Cerebellar nuclear complex (tissue), 1 donor: ENCODE measurements at places on chromosomes 1 and 21.

GRCh38 chr1:154994269-154994587 is 842 bp downstream of the LENEP start:
- DNase-seq, result no peak

DNA sequence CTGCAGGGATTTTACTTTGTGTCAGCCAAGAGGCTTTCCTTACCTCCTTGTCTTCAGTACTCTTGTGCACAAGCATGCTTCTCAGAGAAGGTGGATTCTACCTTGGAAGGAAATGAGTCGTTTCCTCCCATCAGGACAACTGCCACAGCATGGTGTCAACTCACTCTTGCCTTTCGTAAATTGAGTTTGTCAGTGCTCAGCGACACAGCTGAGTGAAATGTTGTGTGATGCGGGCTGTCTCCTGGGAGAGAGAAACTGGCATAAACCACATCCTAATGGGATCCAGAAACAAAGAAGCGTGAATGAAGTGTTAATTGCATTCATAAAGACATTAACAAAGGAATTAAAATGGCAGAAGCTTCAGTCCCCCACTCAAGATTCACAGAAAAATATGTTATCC is 51.5 kb upstream of the SLC22A15 start:
- DNase-seq, result no peak

GRCh38 chr21:31634993-31635392 is 24.5 kb upstream of the SOD1 start:
- no peak for DNase-seq

DNA sequence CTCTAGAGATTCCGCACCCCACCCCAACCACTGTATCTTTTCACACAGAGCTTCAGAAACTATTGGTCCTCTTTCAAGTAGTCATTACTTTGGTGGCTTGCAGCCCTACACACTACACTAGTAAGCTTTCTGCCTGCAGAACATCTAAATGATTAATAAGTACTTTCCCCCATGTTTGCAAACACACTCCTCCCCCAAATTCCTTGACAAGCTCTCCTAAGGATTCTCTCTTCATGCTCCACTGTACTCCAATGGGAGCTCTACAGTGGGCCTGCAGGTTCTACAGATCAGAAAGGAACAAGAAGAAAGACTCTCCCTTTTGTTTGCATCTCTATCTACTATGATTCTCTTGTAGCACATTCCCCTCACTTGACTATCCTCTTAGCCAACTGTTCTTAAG is 16.3 kb upstream of the NUF2 start:
- no peak for DNase-seq

- DNase-seq, result no peak
Observed at GRCh38 chr1:93528412-93528811, 80.5 kb downstream of the FNBP1L start.

- no peak for DNase-seq
Observed at GRCh38 chr1:34684266-34684665, 70.6 kb upstream of the GJB5 start.

DNA sequence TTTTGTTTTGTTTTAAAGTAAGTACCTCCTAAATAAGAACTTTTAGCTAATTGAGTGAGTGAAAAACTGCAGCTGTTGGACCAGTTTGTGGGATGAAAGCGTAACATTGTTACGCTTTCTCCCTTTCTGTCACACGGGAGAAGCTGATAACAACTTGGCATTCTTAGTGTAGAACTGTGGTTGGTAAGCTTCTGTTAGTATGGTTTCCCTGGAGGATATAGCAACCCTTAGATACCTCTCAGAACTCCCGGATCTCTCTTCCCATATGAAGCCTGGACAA is 98.2 kb downstream of the CACHD1 start:
- no peak for DNase-seq

- DNase-seq, result no peak
Observed at GRCh38 chr1:23100074-23100748, 68.4 kb downstream of the LUZP1 start.

GRCh38 chr21:30408782-30409494 is 13.1 kb downstream of the KRTAP13-1 start:
- DNase-seq, result no peak

GRCh38 chr1:209651138-209651587 is 1.1 kb downstream of the LAMB3 start:
- no peak for DNase-seq

DNA sequence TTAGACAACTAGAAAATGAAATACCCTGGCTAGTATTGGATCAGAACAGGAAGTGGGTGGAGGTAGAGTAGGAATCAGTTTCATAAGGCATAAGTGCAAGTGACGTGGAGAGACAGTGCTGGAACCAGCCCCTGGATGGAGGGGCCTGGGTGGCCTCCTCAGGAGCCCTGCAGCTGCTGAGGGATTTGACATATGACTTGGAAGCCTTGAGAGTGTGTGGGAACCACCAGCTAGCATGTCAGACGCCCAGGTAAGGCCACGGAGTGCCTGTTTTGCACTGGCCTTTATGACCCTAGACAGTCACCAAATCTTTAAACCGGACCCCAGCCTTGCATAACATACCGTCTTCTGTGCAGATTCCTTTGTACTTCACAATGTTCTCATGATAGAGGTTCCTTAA is 94.4 kb downstream of the RAVER2 start:
- DNase-seq, result no peak

- no peak for DNase-seq
Observed at GRCh38 chr1:48071513-48071912, 74.3 kb upstream of the TRABD2B start.
